Hematopoietic multipotent progenitor cell treated with erythropoietin and hydrocortisone succinate and interleukin-3 and kit ligand, for 4 days (in vitro differentiated cells): ENCODE measurements at places on chromosomes 13 and 19.
A peak's percentile ranks its signal among the peaks of the same experiment; 100 is the strongest.

GRCh38 chr19:1811472-1811894 lies 593 bp downstream of the ATP8B3 start:
- peak; percentile 59 for DNase-seq

GRCh38 chr19:4678881-4679790 lies 9.0 kb upstream of the MYDGF start:
- peak; percentile 85 for DNase-seq

- peak; percentile 81 for DNase-seq
Measured at GRCh38 chr19:30784850-30785457, 412.8 kb downstream of the ZNF536 start.

DNA sequence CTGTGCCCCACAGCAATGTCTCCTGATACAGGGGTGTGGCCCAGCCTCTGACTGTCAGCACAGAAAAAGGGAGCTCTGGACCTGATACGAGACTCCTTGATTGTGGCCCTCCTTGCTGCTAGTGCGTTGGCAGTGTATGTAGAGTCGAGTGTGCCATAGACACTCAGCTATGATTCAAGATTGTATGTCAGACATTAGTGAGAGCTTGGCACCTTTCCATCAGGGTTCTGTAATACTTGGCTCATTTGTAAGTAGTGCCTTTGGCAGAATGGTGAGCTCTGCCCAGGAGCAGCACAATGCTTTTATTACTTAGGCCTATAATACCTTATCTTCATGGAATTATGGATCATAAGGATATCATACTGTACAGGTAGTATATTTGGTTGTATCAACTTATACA lies 83.4 kb downstream of the ATP8A2 start:
- DNase-seq: no peak

DNA sequence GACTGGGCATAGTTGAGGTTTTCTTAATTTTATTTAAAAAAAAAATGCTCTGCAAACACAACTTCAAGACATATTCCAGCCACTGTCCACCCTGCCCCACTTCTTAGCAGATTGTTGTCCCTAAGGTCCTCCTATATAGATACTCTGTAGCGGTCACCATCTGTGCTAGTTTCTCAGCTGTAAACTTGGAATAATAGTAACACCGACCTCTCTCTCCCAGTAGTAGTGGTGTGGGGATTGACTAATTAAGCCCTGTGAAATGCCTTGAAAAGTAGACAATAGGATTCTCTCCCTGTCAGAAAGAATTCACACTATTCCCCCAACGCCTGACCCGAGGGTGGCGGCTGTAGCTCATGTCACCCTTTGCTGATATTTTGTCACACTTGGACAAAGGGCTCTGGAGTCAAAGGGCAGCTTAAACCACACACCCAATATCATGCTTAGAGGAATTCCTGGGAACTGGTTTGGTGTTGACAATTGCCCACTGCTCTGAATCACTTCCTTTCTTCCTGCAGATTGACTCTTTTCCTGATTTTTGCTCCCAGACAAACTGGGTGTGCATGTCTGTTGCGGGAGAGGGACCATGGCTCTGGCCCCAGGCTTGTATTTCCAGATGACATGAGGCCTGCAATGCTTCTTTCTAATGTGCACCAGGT lies 9.2 kb upstream of the SERP2 start:
- DNase-seq: no peak

DNA sequence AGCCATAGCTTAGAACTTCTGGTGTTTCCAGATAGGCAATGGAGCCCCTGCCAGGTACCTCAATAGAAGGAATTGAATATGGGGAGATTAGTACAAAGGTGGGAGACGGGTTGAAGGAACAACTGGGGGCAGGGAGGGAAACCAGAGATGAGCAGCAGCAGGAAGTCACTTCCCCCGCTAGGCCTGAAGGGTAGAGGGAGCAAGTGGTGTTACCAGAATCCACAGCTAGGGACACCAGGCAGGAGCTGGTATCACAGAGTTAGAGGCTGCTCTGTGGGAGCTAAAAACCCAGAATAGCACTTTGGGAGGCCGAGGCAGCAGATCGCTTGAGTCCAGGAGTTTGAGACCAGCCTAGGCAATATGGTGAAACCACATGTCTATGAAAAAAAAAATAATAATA lies 15.3 kb upstream of the HNRNPUL1 start:
- DNase-seq: no peak

- no peak for DNase-seq
Measured at GRCh38 chr13:111275995-111276618, 44.3 kb upstream of the TEX29 start.

DNA sequence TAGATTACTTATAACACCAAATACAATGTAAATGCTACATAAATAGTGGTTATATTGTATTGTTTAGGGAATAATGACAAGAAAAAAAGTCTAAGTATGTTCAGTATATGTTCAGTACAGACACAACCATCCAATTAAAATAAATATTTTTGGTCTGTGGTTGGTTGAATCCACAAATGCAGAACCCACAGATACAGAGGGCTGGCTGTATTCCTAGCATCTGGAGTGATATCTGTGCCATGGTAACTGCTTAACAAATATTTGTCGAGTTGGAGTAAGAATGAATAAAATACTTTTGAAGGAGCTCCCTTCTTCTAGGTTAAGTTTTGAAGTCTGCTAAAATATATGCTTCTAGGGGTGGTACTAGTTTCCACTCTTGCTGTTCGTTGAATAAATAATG lies 241.0 kb downstream of the KLF5 start:
- DNase-seq: no peak

DNA sequence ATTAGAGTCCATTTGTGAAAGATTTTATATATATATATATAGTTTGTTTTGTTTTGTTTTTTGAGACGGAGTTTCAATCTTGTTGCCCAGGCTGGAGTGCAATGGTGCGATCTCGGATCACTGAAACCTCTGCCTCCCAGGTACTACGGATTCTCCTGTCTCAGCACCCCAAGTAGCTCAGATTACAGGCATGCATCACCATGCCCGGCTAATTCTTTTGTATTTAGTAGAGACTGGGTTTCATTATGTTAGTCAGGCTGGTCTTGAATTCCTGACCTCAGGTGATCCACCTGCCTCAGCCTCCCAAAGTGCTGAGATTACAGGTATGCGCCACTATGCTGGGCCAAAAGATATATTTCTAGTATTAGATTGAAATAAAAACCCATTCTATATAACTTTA lies 4.0 kb upstream of the ZNF701 start:
- no peak for DNase-seq

- peak; percentile 56 for DNase-seq
Measured at GRCh38 chr19:50203281-50204080, at the start of gene MYH14. Gene MYH14, plus strand, starts transcription at chr19:50203622. Its CDS starts 6,744 bp downstream, at chr19:50210366.
